Mesenteric fat pad (tissue), 1 donor: ENCODE measurements at places on chromosomes 7 and 10. TPM values are rescaled to one million over a fixed set of nuclear protein-coding genes. Genes with fewer than 3 reads are reported as not detected.
A peak's percentile ranks its signal among the peaks of the same experiment; 100 is the strongest.

Gene CCSER2
- 70.3 TPM for total RNA-seq

DNA sequence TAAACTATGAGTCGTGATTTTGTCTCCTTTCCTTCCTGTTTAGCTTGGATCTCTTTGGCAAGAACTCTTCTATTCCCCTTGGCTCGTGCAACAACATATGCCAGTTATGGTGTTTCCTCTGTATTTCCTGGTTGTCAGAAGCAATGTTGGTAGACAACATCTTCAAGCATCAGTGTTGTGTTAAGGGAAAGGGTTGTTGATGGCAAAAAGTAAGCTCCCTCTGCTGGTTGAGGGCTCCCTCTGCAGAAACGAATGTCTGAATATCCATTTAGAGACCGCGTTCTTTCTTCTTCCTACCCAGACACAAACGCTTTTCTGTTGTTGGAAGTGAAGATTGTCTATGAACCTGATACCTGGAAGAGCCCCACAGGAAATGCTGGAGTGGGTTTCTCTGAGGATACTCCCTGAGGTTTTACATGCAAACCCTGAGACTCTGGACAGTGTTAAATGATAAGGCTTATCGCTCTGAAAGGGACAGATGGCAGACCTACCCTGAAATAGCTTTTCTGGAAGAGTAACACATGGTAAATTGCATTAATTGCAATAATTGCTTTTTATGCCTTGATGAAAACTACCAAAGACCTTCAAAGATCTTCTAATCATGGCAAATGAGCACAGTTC, 23.5 kb upstream of the C1QL3 start:
- no peak for DNase-seq

Gene SDK1
- total RNA-seq = 7.5 TPM

Gene MRM2
- 19.7 TPM for total RNA-seq

GRCh38 chr7:116363637-116364432, 135.7 kb upstream of the CAV2 start:
- no peak for DNase-seq

Gene ADARB2
- 0.06 TPM for total RNA-seq

Gene PDE6C
- total RNA-seq = not detected

GRCh38 chr7:131683536-131684125, 127.2 kb upstream of the PODXL start:
- DNase-seq = peak; percentile 47

DNA sequence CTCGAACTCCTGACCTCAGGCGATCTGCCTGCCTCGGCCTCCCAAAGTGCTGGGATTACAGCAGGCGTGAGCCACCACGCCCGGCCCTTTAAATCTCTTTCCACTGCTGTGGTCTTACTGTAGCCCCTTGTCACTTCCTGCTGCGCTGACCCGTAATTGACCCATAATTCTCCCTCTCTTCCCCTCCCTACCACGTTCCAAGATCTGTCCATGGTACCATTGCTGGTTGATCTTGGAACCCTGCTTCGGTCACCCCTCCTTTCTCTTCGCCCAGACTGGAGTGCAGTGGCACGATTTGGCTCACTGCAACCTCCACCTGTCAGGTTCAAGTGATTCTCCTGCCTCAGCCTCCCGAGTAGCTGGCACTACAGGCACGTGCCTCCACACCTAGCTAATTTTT, 6.5 kb downstream of the POR start:
- DNase-seq = no peak

DNA sequence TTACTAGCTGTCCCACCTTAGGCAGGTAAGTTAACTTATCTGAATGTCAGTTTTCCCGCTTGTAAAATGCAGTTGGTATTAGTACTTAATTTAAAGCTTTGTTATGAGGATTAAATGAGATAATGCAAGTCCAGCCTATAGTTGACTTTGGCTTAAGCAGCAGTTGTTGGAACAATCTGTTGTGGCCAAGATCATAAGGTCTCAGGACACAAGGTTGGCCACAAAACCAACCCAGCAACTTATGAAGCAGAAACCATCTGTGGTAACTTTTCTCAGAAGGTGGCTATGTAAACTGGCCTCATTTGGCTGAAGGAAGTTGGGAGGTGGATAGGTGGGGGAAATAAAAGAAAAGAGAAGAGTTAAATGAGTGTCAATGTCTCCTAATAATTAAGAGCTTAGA, 29.4 kb downstream of the ENTPD1 start:
- DNase-seq = no peak

DNA sequence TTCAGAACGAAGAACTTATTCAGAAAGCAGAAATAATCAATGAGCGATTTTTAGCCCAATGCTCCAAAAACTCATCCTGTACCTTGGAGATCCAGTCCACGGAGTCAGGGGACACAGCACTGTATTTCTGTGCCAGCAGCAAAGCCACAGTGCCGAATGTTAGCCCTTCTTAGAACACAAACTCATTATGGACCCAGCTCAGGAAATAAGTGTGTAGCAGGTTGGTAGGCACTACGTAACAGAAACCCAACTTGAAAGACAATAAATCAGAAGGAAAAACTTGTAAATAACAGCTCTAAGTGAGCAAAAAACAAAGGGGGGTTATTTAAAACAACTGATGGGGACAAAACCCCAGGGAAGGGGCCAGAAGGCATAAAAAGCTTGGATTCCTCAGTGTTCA, 112.0 kb upstream of the PRSS1 start:
- DNase-seq = no peak

GRCh38 chr10:59090817-59091622, 85.4 kb upstream of the PHYHIPL start:
- DNase-seq = no peak

GRCh38 chr10:71527135-71527534, 130.4 kb downstream of the CDH23 start:
- DNase-seq = no peak

- no peak for DNase-seq
These were observed 130.0 kb downstream of the AUTS2 start for GRCh38 chr7:69728304-69728703.

Gene NEUROD6
- not detected for total RNA-seq

DNA sequence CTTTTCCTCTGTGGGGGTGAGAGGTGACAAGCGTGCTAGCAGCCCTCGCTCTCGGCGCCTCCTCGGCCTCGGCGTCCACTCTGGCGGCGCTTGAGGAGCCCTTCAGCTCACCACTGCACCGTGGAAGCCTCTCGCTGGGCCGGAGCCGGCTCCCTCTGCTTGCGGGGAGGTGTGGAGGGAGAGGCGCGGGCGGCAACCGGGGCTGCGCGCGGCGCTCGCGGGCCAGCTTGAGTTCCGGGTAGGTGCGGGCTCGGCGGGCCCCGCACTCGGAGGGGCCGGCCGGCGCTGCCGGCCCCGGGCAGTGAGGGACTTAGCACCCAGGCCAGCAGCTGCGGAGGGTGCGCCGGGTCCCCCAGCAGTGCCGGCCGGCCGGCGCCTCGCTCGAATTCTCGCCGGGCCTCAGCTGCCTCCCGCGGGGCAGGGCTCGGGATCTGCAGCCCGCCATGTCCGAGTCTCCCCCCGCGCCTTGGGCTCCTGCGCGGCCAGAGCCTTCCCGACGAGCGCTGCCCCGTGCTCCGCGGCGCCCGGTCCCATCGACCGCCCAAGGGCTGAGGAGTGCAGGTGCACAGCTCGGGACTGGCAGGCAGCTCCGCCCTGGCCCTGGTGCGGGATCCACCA, 352.8 kb upstream of the PODXL start:
- DNase-seq = no peak
